ENCODE measurements at places on chromosomes 11 and 22. TPM values are rescaled to one million over a fixed set of nuclear protein-coding genes. Genes with fewer than 3 reads are reported as not detected.

DNA sequence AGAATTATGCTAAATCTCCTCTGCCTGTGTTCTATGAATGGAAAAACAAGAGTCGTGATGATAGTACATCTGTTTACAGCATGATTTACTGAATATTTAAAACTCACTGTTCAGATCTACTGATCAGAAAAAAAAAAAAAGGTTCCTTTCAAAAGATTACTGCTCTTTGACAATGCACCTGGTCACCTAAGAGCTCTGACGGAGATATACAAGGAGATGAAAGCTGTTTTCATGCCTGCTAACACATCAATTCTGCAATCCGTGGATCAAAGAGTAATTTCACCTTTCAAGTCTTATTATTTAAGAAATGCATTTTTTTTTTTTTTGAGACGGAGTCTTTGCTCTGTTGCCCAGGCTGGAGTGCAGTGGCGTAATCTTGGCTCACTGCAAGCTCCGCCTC, 30.7 kb downstream of the CLTCL1 start:
- H3K4me1 ChIP-seq: peaks cover 3% of the 10 kb centered on the region
- no peaks in the 10 kb centered on the region for H3K36me3 ChIP-seq
- no peaks in the 10 kb centered on the region for H3K27me3 ChIP-seq
- no peak overlapping the region for H3K4me3 ChIP-seq

Gene NAALADL1
- not detected for total RNA-seq

Gene EIF3D
- total RNA-seq: 481 TPM

DNA sequence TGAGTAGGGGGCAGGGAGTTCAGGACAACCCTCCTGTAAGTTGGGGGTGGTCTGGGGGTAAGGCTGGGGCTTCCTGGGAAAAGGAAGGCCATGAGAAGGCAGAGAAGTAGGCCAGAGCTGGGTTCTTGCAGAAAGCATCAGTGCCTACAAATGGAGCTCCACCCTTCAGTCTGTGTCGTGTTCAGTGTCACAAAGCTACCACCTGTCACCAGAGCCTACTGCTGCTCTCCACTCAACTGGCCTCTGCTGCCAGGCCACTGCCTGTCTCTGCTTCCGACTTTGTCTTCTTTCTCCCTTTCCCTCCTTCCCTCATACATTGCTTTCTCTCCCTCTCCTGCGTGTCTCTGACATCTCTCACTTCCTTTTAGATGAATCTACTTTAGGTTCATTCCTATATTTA, 3.4 kb upstream of the WBP2NL start:
- DNase-seq: no peak
- no peak overlapping the region for H3K4me3 ChIP-seq
- no peaks in the 10 kb centered on the region for H3K36me3 ChIP-seq
- H3K27ac ChIP-seq: no peak overlapping the region
- H3K27me3 ChIP-seq: no peaks in the 10 kb centered on the region
- H3K4me1 ChIP-seq: peaks cover 16% of the 10 kb centered on the region

GRCh38 chr22:36134182-36134581, 26.4 kb downstream of the APOL3 start:
- H3K27ac ChIP-seq: no peak overlapping the region
- no peaks in the 10 kb centered on the region for H3K36me3 ChIP-seq
- no peaks in the 10 kb centered on the region for H3K4me1 ChIP-seq
- DNase-seq: no peak

Gene NLRP14
- 0.51 TPM for total RNA-seq

- DNase-seq: peak; percentile 96
- no peak overlapping the region for H3K4me3 ChIP-seq
- H3K36me3 ChIP-seq: no peaks in the 10 kb centered on the region
- no peaks in the 10 kb centered on the region for H3K27me3 ChIP-seq
- H3K4me1 ChIP-seq: peaks cover 3% of the 10 kb centered on the region
- H3K27ac ChIP-seq: no peak overlapping the region
Observed at GRCh38 chr22:47192651-47193437, 430.4 kb downstream of the TBC1D22A start.

Gene TP53AIP1
- total RNA-seq: not detected

Gene SCT
- total RNA-seq: not detected

DNA sequence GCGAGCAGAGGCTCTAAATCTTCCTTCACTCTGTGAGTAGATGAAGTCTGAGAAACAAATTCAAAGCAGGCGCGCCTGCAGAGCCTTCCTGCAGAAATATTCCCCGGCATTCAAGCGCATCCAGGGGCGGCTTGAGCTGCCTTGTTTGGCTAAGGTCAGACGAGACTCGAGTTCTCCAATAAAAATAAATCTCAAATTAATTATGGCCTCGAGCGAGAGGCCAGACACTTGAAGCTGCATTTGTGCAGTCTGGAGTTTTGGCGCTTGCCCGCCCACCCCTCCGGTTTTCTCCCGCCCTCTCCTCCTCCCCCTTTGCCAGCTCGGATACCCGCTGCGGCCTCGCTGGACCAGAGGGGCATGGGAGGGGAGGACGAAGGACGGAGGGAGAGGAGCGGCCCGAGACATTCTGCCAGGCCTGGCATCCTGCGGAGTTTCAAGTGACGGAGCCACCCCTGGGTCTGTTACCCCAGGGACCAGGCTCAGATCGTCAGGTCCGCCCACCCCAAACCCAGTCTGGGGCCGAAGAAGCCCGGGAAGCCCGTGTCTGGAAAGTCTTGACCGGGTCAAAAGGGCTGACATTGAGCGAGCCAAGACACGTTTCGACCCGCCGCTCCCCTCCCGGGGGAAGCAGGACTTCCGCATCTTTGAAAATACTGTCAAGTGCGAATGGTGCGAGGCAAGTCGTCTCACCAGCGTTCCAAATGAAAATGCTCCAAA, 3.8 kb upstream of the FLI1 start:
- H3K27me3 ChIP-seq: no peaks in the 10 kb centered on the region
- H3K36me3 ChIP-seq: no peaks in the 10 kb centered on the region
- H3K4me3 ChIP-seq: no peak overlapping the region
- no peak overlapping the region for H3K27ac ChIP-seq
- peaks cover 17% of the 10 kb centered on the region for H3K4me1 ChIP-seq

Gene FGF3
- not detected for total RNA-seq

Gene PKNOX2
- total RNA-seq: 0.18 TPM

DNA sequence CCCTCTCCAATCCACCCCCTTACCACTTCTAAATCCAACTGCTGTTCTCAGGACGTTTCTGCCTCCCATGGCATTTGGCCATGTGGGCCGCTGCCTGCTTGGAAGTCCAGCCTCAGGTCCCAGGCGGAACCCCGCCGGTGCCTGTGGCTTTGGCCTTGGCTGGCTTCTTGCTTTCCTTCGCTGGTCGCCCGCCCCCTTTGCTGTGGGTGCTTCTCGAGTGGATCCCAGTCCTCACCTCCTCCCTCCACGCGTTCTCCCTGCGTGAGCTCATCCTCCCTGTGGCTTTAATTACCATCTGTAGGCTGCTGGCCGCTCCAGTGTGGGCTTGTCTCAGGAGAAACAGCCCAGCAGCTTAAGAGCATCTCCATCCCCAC, 111.7 kb downstream of the NECTIN1 start:
- H3K36me3 ChIP-seq: no peaks in the 10 kb centered on the region
- no peak overlapping the region for H3K27ac ChIP-seq
- H3K4me3 ChIP-seq: no peak overlapping the region
- H3K4me1 ChIP-seq: no peaks in the 10 kb centered on the region

GRCh38 chr11:13415201-13415600, 47.8 kb downstream of the BTBD10 start:
- no peak for DNase-seq
- no peak overlapping the region for H3K27ac ChIP-seq

Gene ZP1
- total RNA-seq: not detected

DNA sequence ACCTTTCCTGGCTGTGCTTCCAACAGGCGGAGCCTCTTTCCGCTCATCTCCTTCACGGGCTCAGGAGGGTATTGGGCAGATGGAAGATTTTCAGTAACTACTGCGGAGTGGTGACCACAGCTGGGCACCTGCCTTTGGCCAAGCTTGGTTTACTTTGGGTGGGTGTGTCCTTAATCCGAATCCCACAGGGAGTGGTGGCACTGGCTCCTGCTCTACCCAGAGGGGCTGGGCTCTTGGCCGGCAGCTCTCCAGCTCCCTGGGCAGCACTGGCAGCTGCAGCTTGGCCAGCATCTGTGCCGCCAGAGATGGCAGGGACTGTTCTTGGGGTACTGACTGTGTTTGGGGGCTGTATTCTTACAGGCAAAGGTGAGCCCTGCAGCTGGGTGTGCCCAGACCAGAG, 29.8 kb downstream of the BID start:
- H3K4me3 ChIP-seq: no peak overlapping the region
- no peaks in the 10 kb centered on the region for H3K27me3 ChIP-seq
- H3K4me1 ChIP-seq: no peaks in the 10 kb centered on the region
- no peak for DNase-seq
- H3K27ac ChIP-seq: no peak overlapping the region
- H3K36me3 ChIP-seq: no peaks in the 10 kb centered on the region

Gene RAB38
- 2.6 TPM for total RNA-seq
